NCI-H1105 treated with DMSO at 0.1 percent for 48 hours (cell line): ENCODE measurements at places on chromosomes 5 and 9.

DNA sequence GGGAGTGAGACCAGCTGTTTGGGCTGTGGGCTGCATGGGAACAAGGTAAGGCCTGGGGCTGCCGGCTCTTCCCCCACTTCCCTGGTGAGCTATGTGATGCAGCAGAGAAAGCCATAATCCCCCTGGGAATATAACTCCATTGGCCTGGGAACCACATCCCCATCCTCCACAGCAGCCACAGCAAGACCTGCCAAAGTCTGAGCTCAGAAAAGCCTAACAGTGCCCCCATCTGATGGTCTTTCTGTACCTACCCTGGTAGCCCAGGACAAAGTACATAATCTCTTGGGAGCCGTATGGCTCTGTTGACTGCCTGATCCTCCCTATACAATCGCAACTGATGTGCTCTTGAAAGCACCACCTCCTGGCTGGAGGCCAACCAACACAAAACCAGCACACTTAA, 432.6 kb downstream of the CDH18 start:
- no peak for DNase-seq

- no peak for DNase-seq
Observed at GRCh38 chr5:179221196-179221876, 123.9 kb downstream of the ADAMTS2 start.

DNA sequence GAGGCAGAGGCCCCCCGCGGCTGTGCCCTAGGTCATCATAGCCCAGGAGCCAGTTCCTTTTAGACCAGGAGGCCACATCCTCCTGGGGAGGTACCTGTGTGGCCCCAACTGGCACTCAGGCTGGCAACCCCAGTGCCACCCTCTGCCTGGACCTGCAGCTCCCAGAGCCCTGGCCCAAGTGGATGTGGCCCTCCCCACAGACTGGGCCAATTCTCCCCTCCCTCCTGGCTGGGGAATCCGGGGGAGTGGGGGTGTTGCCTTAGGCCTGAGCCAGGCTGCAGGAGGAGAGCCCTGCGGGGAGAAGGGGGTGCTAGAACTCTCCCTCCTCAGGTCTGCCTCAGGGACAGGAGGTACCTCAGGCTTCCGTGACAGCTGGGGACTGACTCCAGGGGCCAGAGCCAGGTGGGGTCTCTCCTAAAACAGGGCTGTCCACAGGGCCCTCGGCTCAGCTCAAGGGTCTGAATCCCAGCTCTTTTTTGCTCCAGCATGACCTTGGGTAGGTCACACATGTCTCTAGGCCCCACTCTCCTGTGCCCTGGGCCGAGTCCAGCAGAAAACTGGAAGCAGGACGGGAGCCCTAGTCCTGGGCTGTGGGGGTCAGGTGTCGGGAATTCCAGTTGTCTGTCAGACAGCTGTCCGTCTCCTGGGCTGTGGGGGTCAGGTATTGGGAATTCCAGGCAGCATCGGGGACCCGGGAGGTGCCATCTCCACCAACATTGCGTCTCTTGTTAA, 9.6 kb downstream of the DNLZ start:
- DNase-seq = no peak

DNA sequence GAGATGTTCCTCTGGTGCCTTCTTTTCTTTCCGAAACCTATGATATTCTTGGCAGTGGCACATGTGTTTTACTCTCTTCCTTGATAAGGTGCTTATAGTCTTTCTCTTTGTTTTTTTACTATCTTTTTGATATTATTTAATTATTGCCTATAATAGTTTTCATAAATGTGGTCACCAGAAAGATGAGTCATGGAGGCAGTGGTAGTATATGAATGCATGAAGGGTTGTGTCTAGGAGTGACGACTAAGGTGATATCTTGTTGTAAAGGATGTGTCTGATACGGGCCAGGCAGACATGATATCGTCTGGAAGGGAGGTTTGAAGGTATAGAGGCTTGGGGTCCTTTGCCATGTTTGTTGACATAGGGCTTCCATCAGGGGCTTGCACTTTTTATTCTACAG, 36.8 kb downstream of the SLC44A1 start:
- no peak for DNase-seq

DNA sequence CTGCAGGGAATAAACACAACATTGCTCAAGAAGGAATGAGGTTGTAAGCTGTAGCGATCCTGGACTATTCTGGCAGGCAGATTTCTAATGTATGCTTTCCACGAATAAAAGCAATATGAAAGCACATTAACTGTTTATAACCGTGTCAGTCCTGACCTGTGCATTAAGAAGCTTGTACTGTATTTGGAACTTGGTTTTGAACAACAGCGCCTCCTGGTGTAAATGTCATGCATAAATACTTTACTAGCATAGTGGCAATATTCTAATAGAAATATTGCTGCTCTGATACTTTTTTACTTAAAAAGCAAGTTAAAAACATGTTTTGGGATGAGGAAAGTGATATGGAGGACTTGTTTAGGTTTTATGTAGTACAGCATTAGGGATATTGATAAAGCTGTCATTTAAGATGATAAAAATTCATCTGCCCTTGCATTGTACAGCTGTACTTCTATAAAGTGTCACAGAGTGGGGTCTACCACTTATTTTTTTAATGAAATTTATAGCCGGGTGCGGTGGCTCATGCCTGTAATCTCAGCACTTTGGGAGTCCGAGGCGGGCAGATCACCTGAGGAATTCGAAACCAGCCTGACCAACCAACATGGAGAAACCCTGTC, 70.7 kb upstream of the GNE start:
- peak; percentile 68 for DNase-seq

DNA sequence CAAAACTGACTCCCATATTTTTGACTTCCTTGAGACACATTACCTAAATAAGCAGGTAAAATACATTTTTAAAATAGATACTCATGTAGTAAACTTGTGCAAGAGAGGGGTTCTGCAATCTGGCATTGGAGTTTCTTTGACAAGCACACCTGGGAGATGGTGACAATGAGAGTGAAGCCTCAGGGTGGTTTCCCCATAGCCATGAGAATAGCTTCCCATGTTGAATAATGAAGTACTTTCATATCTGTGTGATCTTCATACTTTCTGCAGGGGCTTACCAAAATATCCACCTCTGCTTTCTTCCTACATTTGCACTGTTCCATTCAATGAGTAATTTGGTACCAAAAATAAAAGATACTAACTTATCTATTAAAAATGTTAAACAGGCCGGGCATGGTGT, 44.7 kb upstream of the VCAN start:
- DNase-seq = no peak

DNA sequence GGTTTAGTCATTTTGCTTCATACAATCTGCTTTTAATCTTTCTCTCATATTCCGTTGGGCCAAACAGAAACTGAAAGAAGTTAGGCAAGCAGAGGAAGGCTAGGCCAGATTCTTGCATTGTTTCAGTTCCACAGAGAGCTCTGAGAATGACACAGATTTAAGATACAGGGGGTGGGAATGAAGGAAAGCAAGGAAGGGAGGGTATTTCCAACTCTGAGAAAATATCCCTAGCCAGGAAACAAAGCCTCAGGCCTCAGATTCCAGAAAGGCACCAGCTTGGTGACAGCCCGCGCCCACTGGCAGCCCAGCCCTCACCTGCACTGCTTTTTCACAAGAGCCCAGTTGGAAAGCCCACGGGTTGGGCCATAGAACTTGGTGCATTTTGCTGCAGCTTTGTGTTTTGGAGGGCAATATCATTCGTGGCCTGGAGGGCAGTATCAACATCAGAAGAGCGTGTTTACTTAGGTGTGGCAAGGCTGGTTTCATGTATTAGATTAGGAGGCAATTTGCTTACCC, 63.5 kb downstream of the ENC1 start:
- DNase-seq = no peak

DNA sequence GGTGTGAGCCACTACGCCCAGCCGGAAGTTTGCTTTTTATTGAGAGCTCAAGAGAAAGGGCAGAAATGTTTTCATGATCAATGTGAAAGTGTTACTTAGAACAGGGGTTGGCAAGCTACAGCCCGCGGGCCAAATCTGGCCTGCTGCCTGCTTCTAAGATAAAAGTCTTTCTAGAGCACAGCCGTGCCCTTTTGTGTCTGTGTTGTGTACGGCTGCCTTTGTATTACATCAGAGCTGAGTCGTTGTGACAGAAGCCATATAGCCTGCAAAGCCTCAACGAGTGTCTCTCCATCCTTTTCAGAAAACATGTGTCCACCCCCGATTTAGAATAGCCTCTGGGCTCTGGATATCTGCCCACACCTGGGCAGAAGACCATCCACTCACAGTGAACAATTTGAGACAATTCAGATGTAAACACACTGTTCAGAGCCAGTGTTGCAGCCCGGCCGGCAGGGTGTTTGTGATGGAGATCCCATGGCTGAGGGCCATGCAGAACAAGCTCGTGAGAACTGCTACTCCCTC, 28.8 kb downstream of the AK8 start:
- no peak for DNase-seq

DNA sequence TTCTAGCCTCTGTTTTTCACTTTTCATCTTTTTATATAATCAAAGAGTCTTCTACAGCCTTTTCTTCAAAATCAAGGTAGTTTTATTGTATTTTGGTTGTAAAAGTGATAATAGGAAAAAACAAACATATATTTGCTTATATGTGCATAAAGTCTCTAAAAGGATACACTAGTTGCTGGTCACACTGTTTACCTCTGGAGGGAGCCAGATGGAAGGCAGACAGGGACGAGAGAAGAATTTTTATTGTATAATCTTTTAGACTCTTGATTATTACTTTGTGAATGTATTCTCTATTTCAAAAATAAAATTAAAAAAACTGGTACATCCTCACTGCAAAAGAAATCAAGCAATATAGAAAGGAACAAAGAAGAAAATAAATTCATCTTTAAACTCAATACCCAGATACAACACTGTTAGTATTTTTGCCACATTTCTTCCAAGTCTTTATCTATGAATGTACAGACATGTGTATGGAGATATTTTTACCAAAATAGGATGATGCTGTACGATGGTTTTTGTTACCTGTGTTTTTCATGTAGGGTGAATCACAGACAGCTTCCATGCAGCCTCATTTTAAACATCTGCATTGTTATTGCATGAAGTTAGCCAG, 6.1 kb upstream of the RNF183 start:
- DNase-seq = peak; percentile 48

DNA sequence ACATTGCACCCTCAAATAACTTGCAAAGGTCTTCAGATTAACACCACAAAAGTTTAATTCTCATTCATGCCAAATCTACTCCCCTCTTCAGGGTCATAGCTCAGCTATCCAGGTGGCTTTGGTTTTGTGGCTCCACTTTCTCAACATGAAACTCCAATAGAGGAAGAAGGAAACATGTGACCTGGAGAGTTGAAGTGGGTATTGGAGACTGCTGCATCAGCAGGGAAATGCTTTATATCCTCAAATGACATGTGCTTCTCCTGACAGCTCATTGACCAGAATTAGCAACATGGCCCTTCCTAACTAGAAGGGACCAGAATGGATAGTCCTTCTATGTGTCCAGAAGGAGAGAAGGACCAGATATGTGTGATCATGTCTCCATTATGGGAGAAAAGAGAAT, 73.6 kb downstream of the TLR4 start:
- no peak for DNase-seq

DNA sequence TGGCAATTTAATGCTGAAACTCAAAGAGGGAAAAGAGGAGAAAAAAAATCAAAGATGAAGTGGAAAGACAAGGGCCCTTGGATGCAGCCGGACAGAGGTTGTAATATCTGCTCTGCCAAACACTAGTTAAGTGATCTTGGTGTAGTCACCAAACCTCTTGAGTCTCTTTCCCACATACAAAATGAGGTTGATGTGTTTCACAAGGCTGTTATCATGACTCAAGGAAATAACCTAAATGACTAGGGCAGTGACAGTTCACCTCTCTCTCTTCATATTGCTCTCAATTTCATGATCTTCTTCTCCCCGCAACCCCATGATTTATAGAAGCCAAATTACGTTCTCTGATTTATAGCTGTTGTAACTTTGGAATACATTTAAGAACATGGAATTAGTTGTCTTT, 44.9 kb downstream of the PIK3R1 start:
- DNase-seq = no peak

GRCh38 chr9:124132671-124133147, 121.1 kb downstream of the LHX2 start:
- DNase-seq = no peak

DNA sequence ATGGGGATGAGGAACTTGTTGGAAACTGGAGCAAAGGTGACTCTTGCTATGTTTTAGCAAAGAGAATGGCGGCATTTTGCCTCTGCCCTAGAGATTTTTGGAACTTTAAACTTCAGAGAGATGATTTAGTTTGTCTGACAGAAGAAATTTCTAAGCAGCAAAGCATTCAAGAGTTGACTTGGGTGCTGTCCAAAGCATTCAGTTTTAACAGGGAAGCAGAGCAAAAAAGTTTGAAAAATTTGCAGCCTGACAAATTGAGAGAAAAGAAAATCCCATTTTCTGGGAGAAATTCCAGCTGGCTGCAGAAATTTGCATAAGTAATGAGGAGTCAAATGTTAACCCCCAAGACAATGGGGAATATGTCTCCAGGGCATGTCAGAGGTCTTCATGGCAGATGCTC, 682.3 kb upstream of the ST8SIA4 start:
- DNase-seq = no peak
